ENCODE measurements at places on chromosomes 4 and X.

DNA sequence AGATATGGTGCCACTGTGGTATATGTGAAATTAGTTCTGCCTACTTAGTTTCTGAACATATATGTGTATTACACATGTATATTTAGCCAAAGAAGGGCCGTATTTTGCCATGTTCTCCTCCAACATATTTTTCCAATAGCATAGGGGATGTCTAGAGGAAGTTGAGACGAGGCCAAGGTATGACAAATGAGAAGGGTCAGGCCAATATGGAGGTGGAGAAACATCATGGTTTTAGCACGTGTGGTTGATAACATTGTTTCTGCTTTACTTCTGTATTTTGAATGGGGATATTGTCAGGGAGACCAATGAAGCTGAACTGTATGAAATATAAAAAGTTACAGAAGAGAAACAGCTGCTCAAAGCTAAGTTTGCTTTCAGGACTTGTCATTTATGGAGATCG is 246.7 kb upstream of the TLL1 start:
- no peak for DNase-seq

GRCh38 chr4:116058129-116058528 is 944.7 kb upstream of the NDST4 start:
- no peak for DNase-seq

DNA sequence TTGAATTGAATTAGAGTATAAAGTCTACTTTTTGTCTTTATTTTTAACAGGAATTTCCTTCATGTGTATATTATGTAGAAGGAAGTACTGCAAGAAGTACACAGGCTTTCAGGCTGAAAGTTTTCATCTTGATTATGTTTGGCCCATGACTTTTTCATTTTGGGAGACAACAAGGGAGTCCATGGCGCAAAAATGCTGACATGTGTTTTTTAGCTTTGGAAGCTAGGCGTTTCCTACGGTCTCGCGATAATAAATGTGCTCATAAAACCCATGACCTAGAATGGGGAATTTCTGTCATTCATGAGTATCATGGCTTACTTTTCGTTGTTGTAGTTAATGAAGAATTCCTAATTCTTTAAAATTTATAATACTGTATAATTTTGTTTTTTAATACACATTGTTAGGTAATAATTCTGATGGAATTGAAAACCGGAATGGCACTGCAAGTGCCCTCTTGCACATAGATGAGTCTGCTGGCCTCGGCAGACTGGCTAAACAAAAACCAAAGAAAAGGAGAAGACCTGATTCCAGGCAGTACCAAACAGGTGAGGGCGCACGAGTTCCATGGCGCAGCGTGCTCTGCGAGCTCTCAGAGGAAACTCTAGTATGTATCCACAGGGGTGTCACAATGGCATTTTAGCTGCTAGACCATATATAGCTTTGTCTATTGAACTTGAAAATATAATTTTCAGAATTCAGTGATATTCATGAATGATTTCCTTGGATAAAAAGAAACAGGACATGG is 59.1 kb downstream of the ZFX start:
- no peak for DNase-seq

- no peak for DNase-seq
These were observed 49.7 kb upstream of the SLC16A2 start for GRCh38 chrX:74371425-74372222.

- DNase-seq, result no peak
These were observed 454.7 kb downstream of the PPP4R3C start for GRCh38 chrX:27008486-27008885.

All from T-cell (primary cell).